ENCODE measurements at places on chromosomes 1 and 21. TPM values are rescaled to one million over a fixed set of nuclear protein-coding genes. Genes with fewer than 3 reads are reported as not detected.

DNA sequence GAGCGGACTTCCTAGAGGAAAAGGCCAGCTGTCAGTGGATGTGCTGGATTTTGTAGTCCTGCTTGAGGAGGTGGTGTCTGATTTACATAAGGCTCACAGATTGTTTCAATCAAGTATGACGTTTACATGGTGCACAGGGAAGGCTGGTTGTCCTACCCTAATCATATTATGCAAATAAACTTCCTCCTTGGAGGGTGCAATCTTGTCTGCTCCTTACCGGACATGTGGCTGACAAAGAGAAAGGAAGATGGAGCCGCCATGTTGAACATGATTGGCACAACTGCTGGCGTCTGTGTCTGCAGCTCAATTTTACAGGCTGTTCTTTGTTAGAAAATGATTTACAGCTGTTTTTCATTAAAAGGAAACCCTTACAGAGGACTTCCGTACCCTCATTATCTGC, 1656.1 kb downstream of the KCNT2 start:
- H3K27ac ChIP-seq: no peak overlapping the region
- H3K4me3 ChIP-seq: no peak overlapping the region
- no peaks in the 10 kb centered on the region for H3K36me3 ChIP-seq
- H3K4me1 ChIP-seq: no peaks in the 10 kb centered on the region
- DNase-seq: no peak
- no peaks in the 10 kb centered on the region for H3K27me3 ChIP-seq

- no peak overlapping the region for H3K4me3 ChIP-seq
- peaks cover 6% of the 10 kb centered on the region for H3K36me3 ChIP-seq
- no peak for DNase-seq
- peaks cover 16% of the 10 kb centered on the region for H3K4me1 ChIP-seq
Measured at GRCh38 chr1:205597691-205598314, 34.0 kb downstream of the ELK4 start.

DNA sequence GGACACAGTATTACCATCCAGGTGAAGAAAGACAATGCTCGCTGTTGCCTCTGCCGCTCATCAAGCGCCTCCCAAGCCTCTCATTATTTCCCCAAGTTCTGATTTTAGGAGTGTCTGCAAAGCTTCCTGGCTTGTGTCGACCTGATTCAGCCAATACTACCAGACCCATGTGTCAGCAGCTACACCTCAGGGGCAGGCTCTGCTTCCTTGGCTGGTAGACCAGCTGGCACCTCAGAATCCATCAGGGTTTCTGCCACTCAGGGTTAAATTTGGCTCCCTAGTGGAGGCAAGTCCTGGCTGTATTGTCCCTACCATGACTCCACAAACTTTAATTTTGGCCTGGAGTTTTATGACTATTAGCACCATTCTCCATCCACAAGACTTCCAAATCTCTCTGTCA, 35.4 kb downstream of the SUSD4 start:
- H3K27me3 ChIP-seq: peaks cover 62% of the 10 kb centered on the region
- no peak for DNase-seq
- H3K4me1 ChIP-seq: peaks cover 11% of the 10 kb centered on the region
- no peak overlapping the region for H3K27ac ChIP-seq

- no peaks in the 10 kb centered on the region for H3K36me3 ChIP-seq
- DNase-seq: no peak
- H3K4me1 ChIP-seq: peaks cover 12% of the 10 kb centered on the region
Measured at GRCh38 chr1:72009173-72010093, 272.9 kb downstream of the NEGR1 start.

DNA sequence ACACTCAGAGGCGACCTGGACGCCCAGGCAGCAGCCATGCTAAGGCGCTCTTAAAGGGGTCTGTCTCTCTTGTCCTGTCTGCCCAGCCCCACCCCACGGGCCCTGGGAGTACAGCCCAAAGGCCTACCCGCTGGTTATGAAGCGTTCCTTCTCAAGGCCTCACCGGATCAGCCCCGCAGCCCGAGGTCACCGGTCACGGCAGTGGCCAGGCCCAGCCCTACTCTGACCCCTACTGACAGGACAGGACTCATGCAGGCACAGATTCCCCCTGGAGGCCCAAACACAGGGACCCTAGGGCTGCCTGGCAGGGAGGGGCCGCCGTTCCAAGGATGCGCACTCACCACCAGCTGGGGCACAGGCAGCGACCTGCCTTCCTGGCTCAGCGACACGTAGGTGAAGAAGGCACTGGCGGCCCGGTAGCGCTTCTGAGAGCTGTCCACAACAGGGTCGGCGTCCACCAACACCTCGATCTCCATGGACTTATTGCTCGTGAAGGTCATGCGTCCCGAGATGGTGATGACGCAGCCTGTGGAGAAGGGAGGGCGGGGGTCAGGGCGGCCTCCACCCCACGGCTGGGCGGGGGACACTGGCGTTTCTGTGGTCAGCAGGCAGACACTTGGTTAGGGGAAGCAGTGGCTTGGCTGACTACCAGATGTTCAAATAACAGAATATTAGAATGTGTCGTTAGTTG, 20.0 kb upstream of the GPR153 start:
- H3K4me1 ChIP-seq: peaks cover 8% of the 10 kb centered on the region
- no peaks in the 10 kb centered on the region for H3K27me3 ChIP-seq
- H3K4me3 ChIP-seq: no peak overlapping the region
- no peak for DNase-seq
- H3K36me3 ChIP-seq: no peaks in the 10 kb centered on the region

DNA sequence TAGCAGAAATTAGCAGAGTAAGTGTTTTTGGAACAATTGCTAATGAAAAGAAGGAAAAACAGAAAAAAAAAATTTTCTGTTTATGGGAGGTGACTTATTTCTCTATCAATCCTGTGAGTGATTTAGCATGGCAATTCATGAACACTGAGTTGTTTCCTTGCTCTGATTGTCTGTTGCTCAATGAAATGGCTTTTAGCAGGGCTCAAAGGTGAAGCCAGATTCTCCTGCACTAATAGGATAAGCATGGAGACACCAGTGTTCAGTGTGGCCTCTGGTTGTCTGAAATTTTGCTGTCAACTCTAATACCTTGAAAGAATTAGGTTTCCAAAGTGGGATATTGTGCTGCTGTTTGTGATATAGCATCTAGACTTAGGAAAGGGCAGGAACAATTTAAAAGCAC, 15.8 kb downstream of the TRIM45 start:
- H3K27ac ChIP-seq: no peak overlapping the region
- DNase-seq: no peak
- H3K4me1 ChIP-seq: peaks cover 3% of the 10 kb centered on the region
- H3K36me3 ChIP-seq: peaks cover 62% of the 10 kb centered on the region
- H3K4me3 ChIP-seq: no peak overlapping the region

Gene OSCP1
- total RNA-seq: 7.3 TPM

- H3K27ac ChIP-seq: no peak overlapping the region
- H3K36me3 ChIP-seq: no peaks in the 10 kb centered on the region
- no peak for DNase-seq
Measured at GRCh38 chr1:213438339-213438738, 387.3 kb downstream of the RPS6KC1 start.

DNA sequence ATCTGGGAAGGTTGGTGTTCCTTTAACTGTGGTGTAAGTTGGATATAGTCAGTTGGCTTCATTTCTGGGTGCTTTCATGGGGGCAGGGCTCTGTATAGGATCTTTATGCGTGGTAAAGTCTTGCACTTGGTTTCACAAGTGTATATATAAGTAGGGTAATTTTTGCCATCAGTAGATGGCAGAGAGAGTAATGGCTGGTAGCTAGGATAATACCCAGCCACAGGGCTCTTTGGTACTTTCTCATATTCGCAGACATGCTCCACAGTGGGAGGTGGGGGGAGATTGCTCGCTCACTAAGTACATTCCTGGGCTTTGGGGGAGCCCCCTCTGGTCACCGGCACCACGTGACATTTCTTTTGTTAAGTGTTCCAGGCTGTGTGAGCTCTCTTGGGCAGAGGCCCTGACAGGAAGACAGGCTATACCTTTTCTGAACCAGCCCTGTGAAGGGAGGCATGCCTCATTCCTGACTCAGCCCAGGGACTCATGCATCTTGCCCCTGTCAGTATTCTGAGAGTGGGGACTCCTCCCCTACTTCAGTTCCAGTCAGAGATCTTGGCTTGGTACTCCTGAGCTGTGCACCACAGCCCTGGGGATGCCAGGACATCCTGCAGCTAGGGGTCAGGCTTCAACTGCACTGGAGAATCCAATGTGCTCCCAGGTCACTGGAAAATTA, 37.6 kb downstream of the FCRL2 start:
- DNase-seq: no peak
- H3K36me3 ChIP-seq: no peaks in the 10 kb centered on the region
- H3K4me1 ChIP-seq: no peaks in the 10 kb centered on the region
- no peak overlapping the region for H3K27ac ChIP-seq
- H3K4me3 ChIP-seq: no peak overlapping the region

Gene FAM20B
- total RNA-seq: 49.5 TPM

GRCh38 chr1:104195395-104195794, 445.7 kb downstream of the AMY1C start:
- no peak overlapping the region for H3K27ac ChIP-seq
- peaks cover 3% of the 10 kb centered on the region for H3K4me1 ChIP-seq
- DNase-seq: no peak
- H3K4me3 ChIP-seq: no peak overlapping the region
- no peaks in the 10 kb centered on the region for H3K36me3 ChIP-seq

GRCh38 chr21:31733551-31734149, 1.7 kb upstream of the SCAF4 start:
- no peaks in the 10 kb centered on the region for H3K27me3 ChIP-seq
- no peak overlapping the region for H3K27ac ChIP-seq
- peaks cover 15% of the 10 kb centered on the region for H3K4me1 ChIP-seq
- H3K4me3 ChIP-seq: no peak overlapping the region
- no peak for DNase-seq

DNA sequence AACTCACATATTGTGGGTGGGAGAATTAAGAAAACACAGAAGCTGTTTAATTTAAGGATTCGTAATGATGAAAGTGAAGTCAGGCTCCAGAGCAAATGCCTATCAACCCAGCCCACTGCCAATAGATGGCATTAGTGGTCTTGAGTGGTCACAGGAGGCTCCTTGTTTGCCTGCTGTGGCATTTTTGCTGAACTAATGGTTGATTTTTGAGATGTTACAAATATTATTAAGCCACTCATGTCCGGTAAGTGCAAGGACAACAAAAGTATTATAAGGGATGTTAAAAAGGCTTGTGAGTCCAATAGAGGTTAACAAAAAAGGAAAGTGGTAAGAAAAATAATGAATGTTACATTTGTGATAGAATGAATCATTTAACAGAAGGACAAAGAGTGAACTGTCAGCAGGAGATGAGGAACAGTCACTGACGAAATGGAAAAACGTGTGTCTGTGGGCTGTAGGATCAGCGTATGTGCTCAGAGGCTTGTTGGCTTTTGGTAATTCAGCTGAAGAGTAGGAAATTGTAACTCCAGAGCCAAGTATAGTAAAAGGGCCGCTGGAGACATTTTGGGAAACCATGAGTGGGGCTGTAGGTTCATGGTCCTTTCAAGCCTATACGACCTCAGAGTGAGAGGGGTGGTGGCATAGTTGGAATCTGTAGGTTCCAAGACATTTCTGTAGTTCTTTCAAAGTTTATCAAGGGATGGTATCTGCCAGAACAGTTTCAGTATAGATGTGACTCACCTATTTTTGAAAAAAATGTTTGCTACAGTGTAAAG, 11.2 kb downstream of the SFT2D2 start:
- H3K4me3 ChIP-seq: no peak overlapping the region
- no peak overlapping the region for H3K27ac ChIP-seq
- no peaks in the 10 kb centered on the region for H3K4me1 ChIP-seq
- peaks cover 57% of the 10 kb centered on the region for H3K36me3 ChIP-seq
- no peak for DNase-seq

Gene MNDA
- not detected for total RNA-seq

GRCh38 chr1:8182034-8182761, 135.7 kb upstream of the SLC45A1 start:
- peaks cover 18% of the 10 kb centered on the region for H3K36me3 ChIP-seq
- peaks cover 15% of the 10 kb centered on the region for H3K4me1 ChIP-seq
- H3K27ac ChIP-seq: peak overlapping the region; percentile 88
- H3K4me3 ChIP-seq: no peak overlapping the region
- H3K27me3 ChIP-seq: no peaks in the 10 kb centered on the region

DNA sequence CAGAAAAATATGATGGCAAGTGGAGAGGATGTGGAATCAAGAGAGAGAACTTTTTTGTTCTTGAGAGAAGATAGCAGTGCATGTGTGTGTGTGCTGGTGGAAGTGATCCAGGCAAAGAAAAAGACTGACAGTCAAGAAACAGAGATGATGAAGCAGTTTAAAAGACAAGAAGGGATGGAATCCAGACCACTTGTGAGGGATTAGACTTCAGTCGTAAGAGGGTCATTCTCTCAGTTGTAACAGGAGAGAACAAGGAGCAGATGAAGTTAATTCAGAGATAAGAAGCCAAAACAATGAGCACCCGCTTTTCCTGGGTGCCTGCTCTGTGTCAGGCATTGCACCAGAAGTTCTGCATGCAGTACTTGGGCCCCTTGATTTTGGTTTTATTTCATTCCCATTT, 76.6 kb downstream of the RNF220 start:
- H3K4me1 ChIP-seq: peaks cover 22% of the 10 kb centered on the region
- no peak overlapping the region for H3K4me3 ChIP-seq
- peaks cover 14% of the 10 kb centered on the region for H3K27me3 ChIP-seq
- no peak overlapping the region for H3K27ac ChIP-seq
- no peak for DNase-seq

DNA sequence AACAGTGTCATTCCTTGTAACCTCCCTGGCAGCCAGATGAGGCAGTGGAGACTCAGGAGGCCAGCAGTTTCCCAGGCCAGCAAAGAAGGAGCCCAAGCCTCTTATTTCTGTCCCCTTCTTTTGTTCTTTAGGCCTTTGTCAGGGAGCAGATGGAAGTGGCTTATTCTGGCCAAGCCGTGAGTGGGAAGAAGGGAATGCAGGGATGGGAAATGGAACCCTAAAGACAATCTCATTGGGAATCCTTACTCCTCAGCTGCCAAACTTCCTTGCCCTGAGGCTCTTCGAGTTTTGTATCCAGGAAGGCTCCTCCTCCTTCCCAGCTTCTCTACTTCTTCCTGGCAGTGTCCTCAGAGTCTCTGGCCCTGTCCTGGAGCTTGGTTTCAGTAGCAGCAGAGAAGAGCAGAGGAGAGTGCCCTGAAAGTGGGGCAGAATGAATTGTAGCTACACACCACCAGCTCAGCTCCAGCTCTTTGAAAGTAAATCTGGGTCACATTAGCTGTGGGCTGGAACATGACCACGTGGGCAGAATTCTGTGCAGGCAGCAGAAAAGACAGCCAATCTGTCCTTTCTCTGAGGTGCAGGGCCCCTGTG, 63.9 kb downstream of the NDUFS5 start:
- H3K4me3 ChIP-seq: no peak overlapping the region
- H3K27me3 ChIP-seq: peaks cover 14% of the 10 kb centered on the region
- no peaks in the 10 kb centered on the region for H3K36me3 ChIP-seq
- peaks cover 10% of the 10 kb centered on the region for H3K4me1 ChIP-seq
- DNase-seq: no peak

Gene KRTAP19-1
- not detected for total RNA-seq

DNA sequence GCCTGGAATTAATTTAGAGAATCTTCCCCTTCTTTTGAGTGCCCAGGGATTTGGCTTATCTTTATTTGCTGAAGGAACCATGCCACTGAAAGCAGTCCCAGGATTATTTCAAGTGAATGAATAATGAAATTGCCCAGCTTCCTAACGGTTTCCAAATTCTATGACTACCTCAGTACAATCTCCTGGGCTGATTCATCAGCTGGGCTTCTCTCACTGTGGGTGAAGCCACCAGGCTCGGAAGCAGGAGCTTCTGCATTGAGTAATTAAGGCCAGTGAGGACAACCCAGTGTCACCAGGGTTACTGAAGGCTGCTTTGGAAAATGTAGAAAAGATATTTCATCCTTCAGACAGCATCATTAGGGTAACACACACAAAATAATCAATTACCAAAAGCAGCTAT, 169.8 kb downstream of the DAB1 start:
- H3K4me3 ChIP-seq: no peak overlapping the region
- H3K27ac ChIP-seq: no peak overlapping the region
- H3K27me3 ChIP-seq: peaks cover 3% of the 10 kb centered on the region
- no peaks in the 10 kb centered on the region for H3K36me3 ChIP-seq
- peaks cover 24% of the 10 kb centered on the region for H3K4me1 ChIP-seq
- no peak for DNase-seq

Gene FMO2
- total RNA-seq: not detected

Measured in mesothelial cell of epicardium (in vitro differentiated cells).